Right lobe of liver (tissue), 6 donors: ENCODE measurements at places on chromosomes 3 and 15. TPM values are rescaled to one million over a fixed set of nuclear protein-coding genes. Genes with fewer than 3 reads are reported as not detected.

ANKRD34C gene
- not detected for total RNA-seq

FOXL2NB gene
- total RNA-seq, result not detected

TMEM158 gene
- 0.59 TPM for total RNA-seq

ARGFX gene
- not detected for total RNA-seq

SEMA3B gene
- 1.7 TPM for total RNA-seq

CCR9 gene
- 0.07 TPM for total RNA-seq

ABTB1 gene
- total RNA-seq, result 11.0 TPM

DNA sequence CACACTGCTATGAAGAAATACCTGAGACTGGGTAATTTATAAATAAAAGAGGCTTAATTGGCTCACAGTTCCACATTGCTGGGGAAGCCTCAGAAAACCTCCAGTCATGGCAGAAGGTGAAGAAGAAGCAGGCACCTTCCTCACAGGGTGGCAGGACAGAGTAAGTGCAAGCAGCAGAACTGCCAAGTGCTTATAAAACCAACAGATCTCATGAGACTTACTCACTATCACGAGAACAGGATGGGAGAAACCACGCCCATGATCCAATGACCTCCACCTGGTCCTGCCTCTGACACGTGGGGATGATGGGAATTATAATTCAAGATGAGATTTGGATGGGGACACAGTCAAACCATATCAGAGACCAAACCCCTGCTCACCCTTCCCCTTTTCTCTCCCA lies 75.0 kb downstream of the TRIM69 start:
- DNase-seq, result no peak

DNA sequence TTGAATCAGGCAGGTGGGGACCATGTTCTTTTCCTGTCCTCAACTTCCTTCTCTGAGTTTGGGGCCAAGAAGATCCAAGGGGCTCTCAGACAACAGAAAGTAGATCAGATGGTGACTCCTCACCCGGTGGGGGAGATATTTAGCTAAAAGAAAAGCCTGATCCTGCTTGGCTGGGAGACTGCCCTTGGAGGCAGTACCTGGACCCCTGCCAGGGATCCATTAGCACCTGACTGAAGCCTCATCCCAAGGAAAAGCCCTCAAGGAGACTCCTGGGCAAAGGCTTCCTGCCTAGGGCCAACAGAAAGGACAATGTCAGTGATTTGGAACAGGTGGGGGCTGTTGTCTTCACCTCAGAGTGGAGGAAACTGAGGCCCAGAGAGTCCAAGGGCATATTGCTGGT lies 33.5 kb upstream of the HHATL start:
- no peak for DNase-seq

DNA sequence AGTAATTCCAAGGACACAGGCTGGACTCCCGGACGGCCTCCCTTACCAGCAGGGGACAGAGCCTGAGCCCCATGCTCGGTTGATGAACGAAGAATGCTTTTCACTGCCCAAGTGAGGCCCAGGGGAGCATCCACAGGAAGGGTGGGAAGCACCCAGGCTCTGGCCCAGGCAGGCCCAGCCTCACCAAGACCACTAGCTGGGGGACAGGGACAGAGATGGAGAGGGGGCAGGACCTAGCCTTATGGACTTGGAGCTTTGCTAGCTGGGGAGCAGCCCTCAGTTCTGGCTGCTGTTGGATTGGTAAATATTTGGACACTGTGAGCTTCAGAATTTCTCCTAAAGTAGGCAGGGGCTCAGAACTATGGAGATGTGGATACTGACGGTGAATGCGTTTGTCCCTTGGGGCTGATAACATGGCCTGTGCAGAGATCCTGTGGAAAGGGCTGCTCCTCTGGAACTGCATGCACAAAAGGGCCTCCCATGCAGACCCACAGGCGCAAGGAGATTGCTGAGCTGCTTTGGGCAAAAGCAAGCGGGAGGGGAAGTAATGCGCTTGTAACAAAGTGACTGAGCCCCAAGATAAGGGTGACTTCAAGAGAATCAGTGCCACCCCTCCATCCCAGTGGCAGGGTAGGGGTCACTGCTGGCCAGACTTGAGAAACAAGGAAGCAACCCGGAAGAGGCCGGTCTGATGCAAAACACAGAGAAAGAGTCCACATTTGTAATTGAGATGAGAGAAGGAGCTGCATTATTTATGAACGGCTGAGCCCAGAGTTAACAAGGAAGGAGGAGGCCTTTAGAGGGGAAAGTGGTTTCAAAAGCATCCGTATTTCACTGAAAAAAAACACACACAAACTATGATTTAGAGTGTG lies 70.1 kb upstream of the MEF2A start:
- no peak for DNase-seq

DNA sequence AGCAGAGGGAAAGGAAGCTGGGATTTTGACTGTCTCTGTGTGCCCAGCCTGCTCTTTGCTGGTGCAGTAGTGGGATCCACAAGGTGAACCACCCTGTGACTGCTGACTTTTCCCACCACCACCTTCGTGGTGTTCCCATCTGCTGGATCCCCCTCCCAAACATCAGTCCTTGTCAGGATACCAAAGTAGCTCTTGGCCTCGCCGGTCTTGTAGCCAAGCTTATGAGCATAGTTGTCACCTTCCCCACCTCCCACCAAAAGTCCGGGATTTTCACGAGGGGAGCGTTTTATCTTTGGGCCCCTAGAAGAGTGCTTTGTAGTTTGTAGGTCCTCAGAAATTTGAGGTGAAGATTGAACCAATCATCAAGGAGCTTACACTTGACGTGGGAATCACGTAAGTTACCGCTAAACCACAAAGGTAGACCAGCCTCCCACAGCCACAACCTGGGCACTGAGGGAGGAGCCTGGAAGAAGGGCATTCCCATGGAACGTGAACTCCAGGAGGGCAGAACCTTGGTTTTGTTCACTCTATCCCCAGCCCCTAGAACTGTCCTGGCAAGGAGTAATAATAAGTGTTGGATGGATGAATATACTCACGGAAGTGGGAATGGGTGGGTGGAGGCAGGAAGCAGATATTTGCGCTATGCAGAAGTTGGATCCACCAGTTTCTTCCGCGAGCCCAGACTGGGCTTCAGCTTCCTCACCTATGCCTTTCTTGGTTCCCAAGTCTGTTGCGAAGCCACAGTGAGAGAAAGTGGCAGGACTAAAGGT lies 814 bp upstream of the TEX264 start:
- DNase-seq, result no peak

- DNase-seq, result no peak
Observed at GRCh38 chr3:30777426-30778113, 116.9 kb downstream of the GADL1 start.

- no peak for DNase-seq
Observed at GRCh38 chr3:43906849-43907507, 216.2 kb downstream of the ABHD5 start.

- DNase-seq, result no peak
Observed at GRCh38 chr15:80501476-80501875, 97.3 kb downstream of the ARNT2 start.

DNA sequence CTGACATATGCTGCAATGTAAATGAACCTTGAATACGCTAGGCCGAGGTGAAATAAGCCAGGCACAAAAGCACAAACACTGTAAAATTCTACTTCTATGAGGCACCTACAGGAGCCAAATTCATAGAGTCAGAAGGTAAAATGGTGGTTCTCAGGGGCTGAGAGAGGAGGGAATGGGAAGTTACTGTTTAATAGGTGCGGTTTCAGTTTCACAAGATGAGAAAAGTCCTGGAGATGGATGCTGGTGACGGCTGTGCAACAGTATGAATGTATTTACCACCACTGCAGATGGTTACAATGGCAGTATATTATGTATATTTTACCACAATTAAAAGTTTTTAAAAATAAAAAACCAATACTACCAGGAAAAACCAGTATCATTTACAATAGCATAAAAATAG lies 4.0 kb downstream of the TNK2 start:
- DNase-seq, result no peak

DNA sequence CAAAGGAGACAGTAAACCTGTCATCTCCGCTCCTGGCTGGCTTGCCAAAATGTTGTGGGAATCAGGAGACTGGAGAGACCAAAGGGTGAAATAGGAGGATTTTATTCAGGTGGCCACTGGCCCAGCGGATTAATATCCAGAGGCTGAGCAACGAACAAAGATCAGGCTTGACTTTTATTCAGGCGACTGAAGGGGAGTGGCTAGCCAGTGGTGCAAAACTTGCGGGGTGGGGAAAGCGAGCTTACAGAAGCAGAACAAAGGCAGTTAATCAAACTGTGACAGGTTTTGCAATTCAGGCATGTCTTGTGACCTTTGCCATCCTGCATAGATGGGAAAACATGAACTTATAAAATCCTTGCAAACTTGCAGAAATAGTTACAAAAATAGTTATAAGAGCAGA lies 19.8 kb upstream of the ACAD9 start:
- no peak for DNase-seq

DNA sequence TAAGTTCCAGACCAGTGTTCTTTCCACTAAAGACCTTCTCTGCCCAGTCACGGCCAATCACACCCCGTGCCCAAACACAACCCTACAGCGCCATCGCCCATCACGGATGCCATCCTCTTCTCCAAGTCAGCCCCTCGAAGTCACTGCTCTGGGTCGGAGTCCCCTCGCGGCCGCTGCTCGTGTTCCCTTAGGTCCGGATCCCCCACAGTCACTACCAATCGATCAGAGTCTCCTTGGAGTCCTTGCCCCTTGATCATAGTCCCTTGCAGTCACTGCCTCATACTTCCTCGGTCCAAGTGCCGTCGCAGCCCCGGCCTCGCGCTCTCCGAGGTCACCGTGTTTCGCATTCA lies 461 bp downstream of the PCYT1A start:
- DNase-seq, result peak; percentile 48

DNA sequence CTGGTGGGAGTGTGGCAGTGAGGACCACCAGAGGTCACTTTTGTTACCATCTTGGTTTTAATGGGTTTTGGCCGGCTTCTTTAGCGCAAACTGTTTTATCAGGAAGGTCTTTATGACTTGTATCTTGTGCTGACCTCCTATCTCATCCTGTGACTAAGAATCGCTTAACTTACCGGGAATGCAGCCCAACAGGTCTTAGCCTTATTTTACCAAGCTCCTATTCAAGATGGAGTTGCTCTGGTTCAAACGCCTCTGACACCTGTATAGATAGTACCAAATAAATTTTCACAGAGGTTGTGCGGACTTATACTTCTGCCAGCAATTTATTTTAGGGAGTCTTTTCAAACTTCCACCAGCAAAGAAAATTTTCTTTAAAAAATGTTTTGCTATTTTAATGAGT lies 13.6 kb upstream of the SLCO3A1 start:
- DNase-seq, result no peak

DNA sequence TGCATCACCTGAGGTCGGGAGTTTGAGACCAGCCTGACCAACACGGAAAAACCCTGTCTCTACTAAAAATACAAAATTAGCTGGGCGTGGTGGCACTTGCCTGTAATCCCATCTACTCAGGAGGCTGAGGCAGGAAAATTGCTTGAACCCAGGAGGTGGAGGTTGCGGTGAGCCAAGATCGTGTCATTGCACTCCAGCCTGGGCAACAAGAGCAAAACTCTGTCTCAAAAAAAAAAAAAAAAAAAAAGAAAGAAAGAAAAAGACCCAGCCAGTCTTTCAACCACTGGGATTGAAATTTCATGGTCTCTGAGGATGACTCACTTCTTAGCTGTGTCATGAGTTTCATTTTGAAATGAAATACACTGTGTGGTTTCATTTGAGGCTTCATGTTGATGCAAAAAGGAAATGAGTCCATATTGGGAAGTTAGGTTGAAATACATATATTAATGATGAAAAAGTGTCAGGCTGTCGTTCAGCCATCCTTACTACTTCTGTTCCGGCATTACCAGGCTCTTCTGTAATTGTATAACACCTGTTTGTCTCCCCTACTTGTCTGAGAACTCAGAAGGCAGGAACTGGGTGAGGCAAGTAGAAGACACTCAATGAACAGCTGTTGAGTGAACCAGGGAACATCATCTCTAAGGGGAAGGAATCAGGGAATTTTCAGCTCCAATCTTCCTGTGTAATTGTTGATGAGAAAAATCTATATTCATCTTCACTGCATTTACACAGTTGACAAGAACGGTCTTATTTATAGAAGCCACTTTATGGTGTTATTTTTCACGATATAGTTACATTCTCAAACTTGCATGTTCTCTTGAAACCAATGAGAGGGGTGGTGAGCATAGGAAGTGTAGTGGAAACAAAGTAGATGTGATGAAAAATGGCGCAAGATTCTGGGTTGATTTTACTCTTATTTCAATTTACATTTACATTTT lies 87.4 kb downstream of the NFKBIZ start:
- DNase-seq, result no peak

DNA sequence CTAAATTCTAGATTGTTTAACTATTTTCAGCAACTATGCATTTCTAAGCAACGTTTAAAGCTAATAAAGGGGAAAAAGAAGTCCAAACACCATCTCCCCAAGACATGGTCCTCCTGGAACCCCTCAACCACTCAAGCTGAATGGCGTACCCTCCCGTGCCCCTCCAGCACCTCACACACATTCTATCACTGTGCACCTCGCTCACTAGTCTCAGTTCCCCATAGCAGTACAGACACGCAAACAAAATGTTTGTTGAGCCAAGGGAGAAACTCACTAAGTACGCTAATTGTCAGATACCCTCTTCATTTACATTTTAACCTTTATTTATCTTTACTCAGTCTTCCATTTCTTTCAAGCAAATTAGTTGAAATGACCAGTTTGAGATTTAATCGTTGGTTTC lies 48.8 kb downstream of the ACAP2 start:
- DNase-seq, result no peak

DNA sequence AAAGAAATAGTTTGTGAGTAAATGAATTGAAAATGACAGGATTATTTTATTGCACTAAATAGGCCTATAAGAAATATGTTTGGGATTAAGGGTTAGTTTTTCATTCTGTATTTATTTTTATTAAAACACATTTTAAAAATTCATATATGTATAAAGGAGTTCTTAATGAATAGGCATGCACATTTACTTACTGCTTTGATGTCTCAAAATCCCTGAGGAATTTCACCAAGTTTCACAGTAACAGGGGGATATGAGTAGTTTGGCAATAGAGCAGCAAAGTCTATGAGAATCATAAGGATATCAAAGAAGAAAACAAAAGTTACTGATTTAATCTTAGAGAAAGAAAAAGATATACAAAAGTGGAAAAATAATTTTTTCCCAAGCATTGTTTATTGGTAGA lies 411.7 kb downstream of the NAALADL2 start:
- no peak for DNase-seq

DNA sequence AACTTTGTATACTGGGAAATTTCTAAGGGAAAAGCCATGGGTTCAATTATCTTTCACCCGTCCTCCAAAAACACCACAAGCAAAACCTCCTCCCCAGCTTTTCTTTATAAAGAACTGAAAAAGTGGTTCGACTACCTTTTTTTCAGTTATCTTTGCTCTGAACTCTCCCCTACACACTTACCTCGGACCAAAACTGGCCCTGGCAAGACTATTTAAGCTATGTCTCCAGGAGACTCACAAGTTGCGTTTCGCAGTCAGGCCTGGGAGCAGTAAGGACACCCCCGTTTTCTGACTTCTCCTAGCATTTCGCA lies 645 bp downstream of the COPS2 start:
- DNase-seq, result no peak

DNA sequence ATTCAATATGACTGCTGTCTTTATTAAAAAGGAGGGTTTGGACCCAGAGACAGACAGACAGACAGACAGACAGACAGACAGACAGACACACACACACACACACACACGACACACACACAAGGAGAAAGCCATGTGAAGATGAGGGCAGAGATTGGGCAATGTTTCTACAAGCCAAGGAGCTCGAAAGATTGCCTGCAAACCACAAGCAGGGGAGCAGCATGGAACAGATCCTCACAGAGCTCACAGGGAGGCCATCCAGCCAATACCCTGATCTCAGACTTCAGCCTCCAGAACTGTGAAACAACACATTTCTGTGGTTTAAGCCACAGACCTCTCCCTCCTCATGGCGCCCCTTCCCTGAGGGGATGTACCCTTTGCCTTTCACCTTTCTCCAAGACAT lies 35.8 kb upstream of the ABHD2 start:
- DNase-seq, result no peak
